Nephron progenitor cell (in vitro differentiated cells): ENCODE measurements at places on chromosomes 4 and X.
A peak's percentile ranks its signal among the peaks of the same experiment; 100 is the strongest.

DNA sequence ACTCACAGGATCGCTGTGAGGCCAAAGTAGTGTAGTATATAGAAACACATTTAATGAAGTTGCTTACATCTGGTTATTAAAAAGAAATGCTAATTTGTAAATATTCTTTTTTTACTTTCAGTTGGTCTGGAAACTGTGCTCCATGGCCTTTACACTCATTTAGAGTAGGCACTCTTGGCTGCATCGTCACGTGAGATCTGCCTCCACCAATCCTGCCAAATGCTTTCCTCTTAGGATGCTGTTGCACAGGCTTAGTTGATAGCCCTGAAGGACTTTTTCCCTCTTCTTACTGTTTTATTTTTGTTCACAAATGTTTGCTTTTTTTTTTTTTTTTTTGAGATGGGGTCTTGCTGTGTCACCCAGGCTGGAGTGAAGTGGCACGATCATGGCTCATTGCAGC lies 6.3 kb downstream of the CPE start:
- DNase-seq = no peak

- DNase-seq = no peak
Measured at GRCh38 chr4:3331511-3332394, 38.9 kb downstream of the RGS12 start.

- DNase-seq = no peak
Measured at GRCh38 chr4:20265726-20266125, 14.0 kb downstream of the SLIT2 start.

- no peak for DNase-seq
Measured at GRCh38 chr4:187480146-187481145, 515.1 kb upstream of the ZFP42 start.

- no peak for DNase-seq
Measured at GRCh38 chr4:86924811-86925210, 10.0 kb upstream of the AFF1 start.

DNA sequence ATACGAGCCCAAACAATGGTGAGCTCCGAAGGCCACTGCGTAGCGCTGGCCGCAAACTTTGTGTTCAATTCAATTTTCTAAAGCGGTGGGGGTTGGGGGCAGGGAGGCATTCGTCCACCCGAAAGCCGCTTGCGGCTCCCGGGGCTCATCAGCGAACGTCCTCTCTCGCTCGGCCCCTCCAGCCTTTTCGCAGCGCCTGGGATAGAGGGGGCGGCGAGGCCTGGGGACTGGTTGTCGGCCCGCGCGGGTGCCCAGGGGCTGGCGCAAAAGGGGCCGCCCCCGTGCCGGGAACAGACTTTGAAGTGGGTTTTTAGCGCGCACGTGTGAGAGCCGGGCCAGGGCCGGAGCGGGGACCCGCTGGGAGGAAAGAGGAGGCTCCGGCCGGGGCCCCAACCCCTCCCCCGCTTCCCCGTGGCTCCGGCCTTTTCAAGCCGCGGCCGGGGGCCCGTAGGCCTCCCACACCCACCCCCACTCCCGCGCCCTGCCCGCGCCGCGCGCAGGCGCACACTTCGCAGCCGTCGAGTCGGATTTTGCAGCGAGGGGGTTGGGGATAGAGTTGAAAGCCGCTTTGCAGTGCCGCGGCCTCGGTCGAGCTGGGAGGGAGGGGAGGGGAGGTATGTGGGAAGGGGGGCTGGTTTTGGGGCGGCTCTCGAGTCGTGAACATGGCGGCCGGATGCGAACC lies 8.3 kb downstream of the ZIC3 start:
- DNase-seq = peak; percentile 57

GRCh38 chr4:75118739-75119138 lies 185.8 kb downstream of the PARM1 start:
- DNase-seq = no peak

- no peak for DNase-seq
Measured at GRCh38 chrX:1442724-1443367, 9.9 kb downstream of the ASMTL start.

DNA sequence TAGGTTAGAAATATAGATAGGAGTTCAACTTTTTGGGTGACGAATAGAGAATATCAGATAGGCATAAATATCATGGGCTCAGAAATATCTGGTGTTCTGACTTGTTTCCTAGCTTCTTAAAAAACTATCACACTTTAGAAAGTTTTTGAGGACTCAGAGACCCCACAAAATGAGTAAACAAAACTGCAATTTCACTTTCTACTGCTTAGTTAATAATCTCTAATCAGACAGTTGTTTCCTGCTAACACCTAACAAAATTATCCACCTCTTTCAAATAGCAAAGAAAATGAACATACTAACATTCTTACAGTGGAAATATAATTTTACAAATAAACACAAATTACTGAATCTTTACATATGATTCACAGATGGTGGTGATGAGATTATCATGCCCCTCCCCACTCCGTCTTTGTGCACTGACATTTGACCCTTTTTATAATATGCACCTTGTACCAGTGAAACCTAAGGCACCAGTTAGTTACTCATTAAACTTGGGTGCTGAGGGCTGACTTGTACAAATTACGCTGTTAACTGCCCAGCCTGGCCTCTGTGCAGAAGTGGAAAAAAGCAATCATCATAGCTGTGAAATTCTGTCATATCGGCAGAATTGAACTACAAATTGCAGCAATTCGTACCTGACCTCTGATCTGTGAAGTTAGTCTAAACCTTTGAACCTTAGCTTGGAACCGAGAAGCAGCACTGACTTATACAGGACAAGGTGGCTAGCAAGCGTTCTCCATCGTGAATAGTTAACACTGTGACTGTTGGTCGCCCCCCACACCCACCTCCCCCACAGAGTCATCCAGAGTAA lies 138.7 kb downstream of the CHRNA9 start:
- DNase-seq = peak; percentile 4

GRCh38 chr4:122083351-122083750 lies 68.8 kb upstream of the BLTP1 start:
- no peak for DNase-seq

DNA sequence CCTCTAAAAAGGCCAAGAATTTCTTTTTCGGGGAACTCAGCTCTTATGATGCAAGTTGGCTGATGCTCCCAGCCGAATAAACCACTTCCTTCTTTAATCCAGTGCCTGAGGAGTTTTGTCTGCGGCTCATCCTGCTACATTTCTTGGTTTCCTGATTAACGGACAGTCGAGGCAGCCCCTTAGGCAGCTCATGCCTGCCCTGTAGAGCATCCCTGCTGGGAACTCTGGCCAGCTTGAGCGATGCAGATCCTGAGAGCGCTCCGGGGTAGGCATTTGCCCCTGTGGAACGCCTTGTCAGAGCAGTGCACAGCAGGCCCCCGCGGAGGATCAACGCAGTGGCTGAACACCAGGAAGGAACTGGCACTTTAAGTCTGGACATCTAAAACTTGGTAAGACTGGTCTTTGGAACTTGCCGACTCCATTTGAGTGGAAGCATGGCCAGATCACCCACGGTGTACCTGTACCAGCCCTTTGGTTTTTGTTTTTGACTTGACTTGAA lies 3.1 kb downstream of the CT45A10 start:
- DNase-seq = no peak

- no peak for DNase-seq
Measured at GRCh38 chr4:1211891-1212545, 36.9 kb downstream of the CTBP1 start.

- DNase-seq = peak; percentile 4
Measured at GRCh38 chrX:45070116-45071007, 130.3 kb downstream of the DIPK2B start.

GRCh38 chr4:19402581-19403065 lies 849.1 kb upstream of the SLIT2 start:
- no peak for DNase-seq

DNA sequence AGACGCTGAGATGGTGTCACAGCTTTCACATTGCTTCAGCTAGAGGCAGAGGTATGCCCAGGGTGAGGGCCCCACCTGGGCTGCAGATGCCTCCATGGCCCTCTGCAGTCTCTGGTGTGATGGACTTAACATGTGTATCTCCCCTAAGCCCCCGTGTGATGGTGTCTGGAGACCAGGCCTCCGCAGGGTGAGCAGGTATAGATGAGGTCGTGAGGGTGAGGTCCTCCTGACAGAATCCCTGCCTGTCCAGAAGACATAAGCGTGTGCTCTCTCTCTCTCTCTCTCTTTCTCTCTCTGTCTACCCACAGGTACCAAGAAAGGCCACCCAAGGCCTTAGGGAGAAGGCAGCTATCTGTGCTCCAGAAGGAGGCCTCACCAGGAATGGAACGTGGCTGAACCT lies 50.9 kb downstream of the CPZ start:
- no peak for DNase-seq

GRCh38 chr4:48337731-48338130 lies 3.6 kb upstream of the SLAIN2 start:
- DNase-seq = no peak

DNA sequence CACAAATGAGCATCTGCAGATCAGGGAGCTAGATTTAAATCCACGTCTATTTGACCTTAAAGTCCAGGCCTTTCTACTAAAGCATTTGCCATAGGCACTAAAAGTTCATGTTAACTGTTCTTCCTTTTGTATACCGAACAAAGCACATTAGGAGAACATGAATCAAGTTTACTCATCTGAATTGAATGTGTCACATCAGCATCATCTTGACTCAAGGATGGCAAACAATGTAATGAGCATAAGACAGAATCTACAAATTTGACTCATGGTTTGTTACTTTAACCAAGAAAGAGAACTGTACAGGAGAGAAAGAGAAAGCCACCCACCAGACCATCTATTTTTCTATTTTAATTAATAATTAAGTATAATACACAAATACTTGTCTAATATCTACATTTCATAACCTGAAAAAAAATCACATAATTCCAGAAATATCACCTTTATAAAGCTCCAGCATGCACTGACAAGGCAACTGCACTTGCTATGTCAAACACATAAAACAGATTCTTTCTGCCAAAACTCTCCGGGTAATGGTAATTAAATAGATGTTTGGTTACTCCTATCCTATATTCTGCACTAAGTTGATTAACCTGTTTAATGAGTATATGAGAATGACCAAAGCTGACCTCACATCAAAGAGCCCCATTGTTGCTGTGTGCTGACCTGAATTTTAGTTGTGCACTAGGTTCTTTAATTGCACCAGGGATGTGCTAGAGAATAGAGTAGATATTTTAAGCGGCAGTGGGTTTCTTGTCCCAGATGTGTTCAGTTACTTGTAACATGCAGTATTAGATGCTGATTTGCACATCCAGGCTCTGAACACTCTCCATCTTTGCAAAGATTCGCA lies 42.5 kb upstream of the LEF1 start:
- DNase-seq = no peak

DNA sequence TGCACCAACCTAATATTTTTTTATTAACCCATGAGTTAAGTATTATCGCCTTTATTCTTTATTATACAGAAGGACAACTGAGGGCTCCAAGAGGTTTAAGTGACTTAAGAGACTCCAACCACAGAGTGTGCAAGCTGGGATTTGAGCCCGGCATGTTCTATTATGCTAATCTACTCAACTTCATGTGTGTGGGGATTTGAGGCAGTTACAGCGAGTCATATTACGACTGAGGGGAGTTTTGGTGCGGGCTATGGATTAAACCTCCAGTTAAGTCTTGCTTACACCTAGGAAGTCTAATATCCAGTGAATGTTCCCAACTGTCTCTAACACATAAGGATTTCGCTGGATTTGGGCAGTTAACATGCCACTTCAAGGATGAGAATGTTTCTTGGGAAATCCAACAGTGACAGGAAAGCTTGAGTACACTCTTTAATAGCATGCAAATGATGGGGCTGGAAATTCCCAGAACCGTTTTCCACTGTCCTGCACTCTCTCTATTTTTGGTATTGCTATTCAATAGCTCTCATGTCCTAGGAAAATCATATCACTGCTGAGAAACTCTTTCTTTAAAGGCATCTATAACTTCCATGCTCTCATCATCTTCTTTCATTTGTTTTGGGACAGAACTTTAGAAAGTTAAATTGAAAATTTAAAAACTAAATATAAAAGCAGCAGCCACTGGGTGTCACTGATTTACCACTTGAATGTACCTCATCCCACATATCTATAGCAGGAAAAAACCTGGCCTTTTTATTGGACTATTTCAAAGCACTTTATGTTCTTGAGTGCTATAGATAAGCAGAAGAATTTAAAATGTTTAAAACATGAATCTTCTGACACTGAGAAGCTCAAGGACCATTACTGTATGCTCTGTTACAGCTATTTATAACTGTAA lies 165.1 kb upstream of the TTC29 start:
- no peak for DNase-seq

- DNase-seq = no peak
Measured at GRCh38 chr4:102606261-102606660, 105.1 kb downstream of the NFKB1 start.

GRCh38 chr4:162839814-162840213 lies 326.9 kb downstream of the NAF1 start:
- no peak for DNase-seq

DNA sequence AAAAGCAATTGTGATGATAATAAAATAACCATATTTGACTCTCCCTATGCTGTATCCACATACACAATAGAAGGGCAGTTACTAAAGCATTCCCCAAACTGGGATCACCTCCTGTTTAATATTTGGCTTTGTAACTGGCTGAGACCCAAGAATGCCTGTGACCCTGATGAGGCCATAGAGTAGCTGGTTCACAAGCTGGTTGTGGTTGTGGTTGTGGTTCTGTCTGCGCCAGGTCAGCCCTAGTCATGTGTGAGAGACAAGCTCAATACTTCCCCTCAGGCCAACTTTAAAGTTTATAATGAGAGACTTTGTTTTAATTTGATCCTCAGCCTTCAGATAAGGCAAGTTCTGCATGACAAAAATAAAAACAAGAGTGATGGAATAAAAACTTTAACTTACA lies 209.9 kb downstream of the PARM1 start:
- DNase-seq = no peak

DNA sequence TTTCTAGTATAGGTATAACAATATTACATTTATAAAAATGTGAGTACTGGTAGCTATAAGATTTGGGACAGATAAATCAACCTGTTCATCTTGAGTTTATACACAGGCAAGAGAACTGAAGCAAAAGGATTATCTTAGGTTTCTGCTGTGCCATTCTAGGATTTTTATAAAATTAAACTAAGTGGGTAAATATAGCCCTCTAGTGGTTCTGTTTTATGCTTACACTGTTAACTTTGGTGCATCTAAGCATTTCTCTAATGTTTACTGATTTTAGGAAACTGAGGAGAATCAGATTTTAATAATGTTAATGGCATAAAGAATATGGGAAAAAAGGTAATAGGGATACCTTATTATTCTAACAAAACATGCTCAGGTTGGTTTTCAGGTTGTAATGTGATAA lies 1.1 kb upstream of the RRH start:
- no peak for DNase-seq

DNA sequence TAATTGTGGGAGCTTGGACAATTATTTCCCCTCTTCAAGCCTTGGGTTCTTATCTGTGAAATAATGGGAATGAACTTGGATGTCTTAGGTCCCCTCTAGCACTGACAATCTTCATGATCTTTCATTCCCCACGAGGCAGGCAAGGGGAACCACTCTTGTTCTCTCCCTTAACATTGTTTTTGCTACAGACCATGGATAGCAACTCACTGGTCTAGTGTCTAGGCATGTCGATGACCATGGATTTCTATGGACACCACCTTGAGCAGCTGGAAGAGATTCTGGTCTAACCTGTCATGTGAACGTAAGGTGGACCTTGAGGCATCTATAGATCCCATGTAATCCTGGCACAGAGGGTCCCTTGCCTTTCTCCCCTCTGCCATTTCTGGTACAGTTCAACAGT lies 104.1 kb upstream of the DHX15 start:
- DNase-seq = no peak
